ENCODE measurements at places on chromosomes 1 and 21.

DNA sequence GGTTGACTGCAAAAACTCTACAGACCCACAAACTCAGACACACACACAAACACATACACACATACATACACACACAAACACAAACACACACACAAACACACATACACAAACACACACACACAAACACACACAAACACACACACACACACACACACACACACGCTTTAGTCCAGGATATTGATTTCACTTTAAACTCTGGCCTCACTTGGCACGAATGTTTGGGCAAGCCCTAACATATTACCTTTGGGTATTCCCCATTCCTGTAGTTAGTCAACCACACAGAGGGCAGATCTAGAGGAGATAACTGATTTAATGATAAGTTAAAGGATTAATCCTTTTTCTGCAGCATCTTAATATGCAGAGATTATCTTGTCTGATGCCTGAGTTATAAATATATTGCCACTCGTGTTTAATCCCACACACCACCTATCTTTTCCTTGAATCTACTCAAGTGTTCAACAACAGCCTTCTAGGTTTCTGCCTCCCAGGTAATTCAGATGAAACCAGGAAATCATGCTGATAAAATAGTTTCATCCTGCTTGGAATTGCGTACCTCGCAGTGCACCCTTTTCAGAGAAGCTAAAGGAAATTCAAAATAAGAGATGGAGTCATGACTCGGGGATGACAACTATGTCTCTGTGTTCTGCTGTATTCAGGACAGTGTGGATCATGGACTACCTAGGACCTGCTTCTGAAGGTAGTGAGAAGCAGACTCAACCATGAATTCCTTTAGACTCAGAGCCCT is 14.5 kb upstream of the RUNX1 start:
- no peak for DNase-seq

DNA sequence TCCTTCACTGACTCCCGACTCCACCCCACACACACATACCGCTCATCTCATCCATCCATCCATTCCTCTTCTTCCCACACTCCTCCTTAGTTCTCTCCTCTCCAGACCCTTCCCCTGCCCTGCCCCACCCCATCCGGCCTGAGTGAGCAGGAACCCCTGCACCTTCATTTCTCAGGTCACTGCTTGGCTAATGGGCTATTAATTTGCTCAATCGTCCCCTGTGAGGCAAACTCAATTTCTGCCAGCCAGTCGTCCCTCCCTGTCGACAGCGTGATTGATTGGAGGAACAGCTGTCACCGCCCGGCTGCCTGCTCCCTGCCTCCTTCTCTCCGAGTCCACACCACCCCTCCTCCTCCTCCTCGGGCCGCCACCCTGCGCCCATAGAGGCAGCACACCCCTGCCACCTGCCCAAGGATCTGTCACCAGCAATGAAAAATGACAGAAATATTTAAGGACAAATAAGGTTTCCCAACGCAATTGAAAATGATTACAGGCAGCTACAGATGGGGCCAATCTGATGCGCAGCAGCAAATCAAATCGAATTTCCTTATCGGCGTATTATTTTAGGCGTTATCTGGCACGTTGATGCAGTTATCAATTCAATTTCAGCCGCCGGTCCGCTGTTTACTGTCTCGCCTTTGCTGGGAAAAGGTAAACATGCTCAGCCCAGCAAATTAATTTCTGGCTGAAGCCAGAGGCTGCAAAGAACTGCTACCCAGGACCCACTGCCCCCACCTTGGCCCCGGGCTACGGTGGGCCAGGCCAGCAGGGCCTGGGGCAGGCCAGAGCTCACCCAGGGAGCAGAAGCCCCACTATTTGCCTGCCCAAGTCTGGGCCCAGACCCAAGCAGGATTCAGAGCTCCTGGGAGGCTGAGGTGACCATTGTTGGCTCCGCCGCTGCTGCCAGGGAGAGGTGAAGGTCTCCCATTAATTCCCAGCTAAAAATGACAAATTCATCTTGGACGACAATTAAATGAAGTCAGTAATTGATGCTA is 71.3 kb downstream of the TMEM53 start:
- DNase-seq = no peak

DNA sequence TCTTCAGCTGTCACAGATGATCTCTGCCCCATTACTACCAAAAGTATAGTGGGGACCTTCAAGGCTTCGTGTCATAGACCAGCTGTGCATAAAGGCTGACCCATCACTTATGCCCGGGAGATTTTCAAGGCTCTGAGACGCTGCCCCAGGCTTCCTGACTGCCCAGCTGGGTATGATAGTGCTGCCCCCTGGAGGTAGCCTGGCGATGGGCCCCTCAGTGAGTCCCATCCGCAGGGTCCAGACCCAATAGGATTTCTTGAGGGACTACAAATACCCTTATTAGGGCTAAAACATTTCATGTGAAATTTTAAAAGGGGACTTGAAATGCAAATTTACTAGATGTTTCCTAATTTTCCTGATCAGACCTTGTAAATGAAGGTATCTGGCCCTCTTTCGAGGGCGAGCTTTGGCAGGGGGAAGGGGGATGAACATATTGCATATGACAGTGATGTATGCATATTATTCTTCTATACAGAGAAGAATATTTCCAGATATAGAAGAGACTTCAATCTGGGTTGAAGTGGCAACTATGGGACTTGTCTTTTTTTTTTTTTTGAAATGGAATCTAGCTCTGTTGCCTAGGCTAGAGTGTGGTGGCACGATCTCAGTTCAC is 11.7 kb upstream of the FCMR start:
- no peak for DNase-seq

GRCh38 chr1:35190784-35191183 is 2.2 kb downstream of the SFPQ start:
- no peak for DNase-seq

DNA sequence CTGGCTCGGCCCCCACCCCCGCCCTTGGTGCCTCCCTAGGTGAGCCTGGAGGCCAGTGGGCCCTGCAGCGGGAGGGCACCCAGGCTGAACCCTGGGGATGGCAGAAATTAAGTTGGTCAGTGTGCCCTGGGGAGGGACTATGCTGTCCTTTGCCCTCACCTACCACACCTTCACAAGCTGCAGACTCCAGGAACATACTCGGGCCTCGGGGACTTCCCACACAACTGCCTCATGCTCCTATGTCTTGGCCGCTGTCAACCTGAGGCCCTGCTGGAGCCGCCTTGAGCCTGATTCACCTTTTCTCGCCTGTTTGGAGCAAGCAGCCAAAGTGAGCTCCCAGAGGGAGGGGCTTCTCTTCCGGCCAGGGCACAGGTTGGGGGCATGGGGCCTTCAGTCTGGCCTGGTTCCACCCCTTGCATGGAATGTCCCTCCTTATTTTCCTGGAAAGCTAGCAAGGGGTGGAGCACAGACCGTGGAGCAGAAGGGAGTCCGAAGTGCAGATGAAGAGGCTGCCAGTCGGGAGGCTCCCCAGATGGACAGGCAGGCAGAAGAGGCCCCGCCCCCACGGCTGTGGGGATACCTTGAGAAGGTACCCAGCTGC is 24.7 kb downstream of the KNCN start:
- no peak for DNase-seq

- no peak for DNase-seq
Observed at GRCh38 chr1:31798086-31798432, 17.8 kb downstream of the SPOCD1 start.

- no peak for DNase-seq
Observed at GRCh38 chr21:45033791-45034555, 40.4 kb upstream of the ADARB1 start.
